ENCODE measurements at places on chromosomes 7 and 10.
A peak's percentile ranks its signal among the peaks of the same experiment; 100 is the strongest.

GRCh38 chr10:7956508-7956907 is 98.0 kb upstream of the GATA3 start:
- DNase-seq = no peak

DNA sequence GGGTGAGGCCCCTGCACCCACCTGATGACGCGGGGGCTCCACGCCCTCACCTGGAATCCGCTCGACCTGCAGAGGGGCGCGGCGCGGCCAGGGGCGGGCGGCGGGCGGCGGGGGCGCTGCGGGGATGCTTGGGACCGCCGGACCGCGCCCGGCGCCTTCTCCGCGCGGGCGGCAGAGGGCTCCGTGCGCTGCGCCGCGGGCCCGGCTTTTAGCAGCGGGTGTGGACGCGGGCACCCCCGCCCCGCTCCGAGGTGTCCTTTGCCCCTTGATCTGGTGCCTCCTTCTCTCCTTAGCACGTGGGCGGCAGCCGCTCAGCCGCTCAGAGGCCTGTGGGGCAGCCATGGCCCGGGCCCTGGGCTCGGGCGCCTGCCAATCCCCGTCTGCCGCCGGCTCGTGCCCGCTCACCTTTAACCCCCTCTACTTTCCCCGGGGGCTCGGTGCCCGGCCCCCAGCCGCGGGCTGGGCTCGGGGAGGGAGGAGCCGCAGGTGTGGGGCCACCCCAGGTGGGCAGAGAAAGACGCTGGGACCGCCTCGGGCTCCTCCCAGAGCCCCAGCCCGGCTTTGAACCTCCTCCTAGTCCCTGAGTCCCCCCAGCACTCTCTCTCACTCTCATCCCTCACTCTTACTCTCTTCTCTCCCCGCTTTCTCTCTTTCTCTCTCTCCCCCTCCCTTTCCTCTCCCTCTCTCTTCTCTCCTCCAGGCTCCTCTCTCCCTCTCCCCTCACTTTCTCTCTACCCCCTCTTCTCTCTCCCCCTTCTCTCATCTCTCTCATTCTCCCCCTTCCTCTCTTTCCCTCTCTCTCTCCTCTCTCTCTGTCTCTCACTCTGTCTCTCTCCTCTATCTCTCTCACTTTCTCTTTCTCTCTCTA is 19.7 kb upstream of the VPS37D start:
- no peak for DNase-seq

GRCh38 chr10:1048349-1048731 is 579 bp downstream of the IDI1 start:
- no peak for DNase-seq

- DNase-seq = no peak
These were observed 47.4 kb downstream of the TNS3 start for GRCh38 chr7:47534322-47535034.

- DNase-seq = no peak
These were observed 62.5 kb downstream of the PIK3CG start for GRCh38 chr7:106927536-106927935.

GRCh38 chr10:70053218-70053840 is 683 bp downstream of the MACROH2A2 start:
- DNase-seq = no peak

GRCh38 chr10:62270020-62270419 is 1.4 kb upstream of the RTKN2 start:
- DNase-seq = no peak

GRCh38 chr10:124975977-124976514 is 34.1 kb downstream of the ZRANB1 start:
- no peak for DNase-seq

GRCh38 chr10:99809931-99810615 is 27.6 kb downstream of the ABCC2 start:
- DNase-seq = no peak

- DNase-seq = no peak
These were observed 482.9 kb downstream of the POM121L12 start for GRCh38 chr7:53518319-53518718.

DNA sequence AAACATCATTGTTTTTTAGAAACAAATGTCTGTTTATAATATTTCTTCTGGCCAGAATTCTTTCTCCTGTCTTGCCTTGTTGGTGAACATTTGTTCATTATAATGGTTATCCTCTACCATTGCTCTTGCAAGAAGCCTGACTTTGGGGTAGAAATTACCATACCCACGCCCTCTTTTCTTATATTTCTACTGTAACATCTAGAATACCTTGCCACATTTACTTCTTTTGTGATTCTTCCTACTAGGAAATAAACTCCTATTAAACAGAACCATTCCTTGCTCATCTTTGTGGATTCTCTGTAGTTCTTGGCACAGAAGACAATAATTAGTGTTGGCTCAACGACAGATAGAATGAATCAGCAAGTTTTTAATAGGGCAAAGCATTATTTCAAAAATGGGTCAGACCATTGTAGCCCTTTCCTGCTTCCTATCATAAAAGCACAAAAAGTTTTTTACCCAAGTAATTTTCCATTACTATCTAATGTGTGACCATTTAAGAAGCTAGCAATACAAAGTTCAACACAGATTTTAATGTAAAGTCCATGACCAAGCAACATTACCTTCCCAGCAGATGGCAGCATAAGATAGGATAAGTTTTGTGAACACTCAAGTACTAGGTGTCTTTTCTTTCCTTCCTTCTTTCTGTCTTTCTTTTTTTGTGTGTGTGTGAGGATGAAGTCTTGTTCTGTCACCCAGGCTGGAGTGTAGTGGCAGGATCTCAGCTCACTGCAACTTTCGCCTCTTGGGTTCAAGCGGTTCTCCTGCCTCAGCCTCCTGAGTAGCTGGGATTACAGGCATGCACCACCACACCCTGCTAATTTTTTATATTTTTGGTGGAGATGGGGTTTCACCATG is 270.4 kb downstream of the HGF start:
- DNase-seq = peak; percentile 87

- DNase-seq = no peak
These were observed 498 bp upstream of the C10orf53 start for GRCh38 chr10:49678827-49679479.

GRCh38 chr7:106814887-106815286 is 50.2 kb upstream of the PIK3CG start:
- DNase-seq = no peak

DNA sequence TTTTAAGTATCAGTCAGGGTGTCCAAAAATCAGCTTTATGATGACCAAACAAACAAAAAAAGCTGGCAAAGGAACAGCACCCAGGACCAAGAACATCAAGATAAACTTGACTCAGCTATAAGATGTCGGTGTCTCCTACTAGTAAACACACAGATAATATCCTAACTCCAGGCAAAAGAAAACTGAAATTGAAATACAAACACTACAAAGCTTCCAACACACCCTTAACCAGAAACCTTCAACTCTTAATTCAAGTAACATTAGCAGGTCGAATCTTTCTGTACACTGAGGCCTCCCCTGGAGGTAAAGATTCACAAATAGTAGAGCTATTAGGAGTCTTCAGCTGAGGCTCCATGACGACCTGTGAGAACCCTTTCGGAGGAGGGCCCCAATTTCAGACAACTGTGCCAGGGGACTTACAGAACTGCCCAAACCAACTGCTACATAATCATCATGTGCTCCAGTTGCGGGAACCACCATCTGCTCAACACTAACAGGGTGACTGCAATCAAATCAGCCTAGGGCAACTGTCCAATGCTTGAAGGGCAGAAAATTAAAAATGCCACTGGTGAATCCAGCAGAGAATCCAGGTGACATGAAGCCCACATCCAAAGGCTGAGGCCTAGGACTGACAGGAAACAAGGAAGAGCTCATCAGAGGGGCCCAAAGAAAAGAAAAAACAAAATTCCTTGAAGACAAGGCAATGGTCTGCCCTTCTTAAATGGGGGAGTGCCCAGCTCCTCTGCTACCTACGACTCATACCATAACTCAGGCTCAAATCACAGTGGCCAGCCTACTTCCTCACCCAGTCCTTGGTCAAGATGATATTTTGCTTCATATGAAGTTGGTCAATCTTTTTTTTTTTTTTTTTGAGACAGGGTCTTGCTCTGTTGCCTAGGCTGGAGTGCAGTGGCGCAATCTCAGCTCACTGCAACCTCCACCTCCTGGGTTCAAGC is 20.0 kb downstream of the XPNPEP1 start:
- DNase-seq = peak; percentile 67

- DNase-seq = no peak
These were observed 33.4 kb upstream of the KNDC1 start for GRCh38 chr10:133126431-133127290.

DNA sequence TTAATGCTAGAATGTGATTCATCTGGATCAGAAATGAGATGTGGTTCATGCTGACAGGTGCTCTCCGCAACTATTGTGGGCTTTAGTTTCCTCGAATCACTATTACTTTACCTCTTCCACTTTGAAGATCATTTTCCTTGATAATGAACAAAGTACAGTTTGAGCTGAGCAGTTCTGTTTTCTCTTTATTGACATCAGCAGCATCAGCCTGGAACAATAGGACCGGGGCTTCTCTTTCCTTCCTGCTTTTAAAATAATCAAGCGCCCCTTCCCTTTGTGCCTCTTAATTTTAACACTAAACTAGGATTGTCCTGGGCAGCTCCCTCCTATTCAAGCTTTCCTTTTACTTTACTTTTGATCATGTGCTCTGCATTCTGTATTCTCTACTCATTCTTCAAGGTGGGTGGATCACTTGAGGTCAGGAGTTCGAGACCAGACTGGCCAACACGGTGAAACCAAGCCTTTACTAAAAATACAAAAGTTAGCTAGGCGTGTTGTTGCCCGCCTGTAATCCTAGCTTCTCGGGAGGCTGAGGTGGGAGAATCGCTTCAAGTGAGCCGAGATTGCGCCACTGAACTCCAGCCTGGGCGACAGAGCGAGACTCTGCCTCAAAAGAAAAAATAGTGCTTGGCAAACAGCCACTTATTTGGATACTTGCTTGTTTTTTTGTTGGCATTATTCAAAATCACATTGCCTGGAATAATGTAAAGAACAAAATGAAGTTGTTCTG is 67.0 kb upstream of the RHEB start:
- DNase-seq = no peak

GRCh38 chr7:100711369-100711768 is 5.4 kb downstream of the POP7 start:
- no peak for DNase-seq

- no peak for DNase-seq
These were observed 102.6 kb upstream of the AFAP1L2 start for GRCh38 chr10:114506871-114507385.

DNA sequence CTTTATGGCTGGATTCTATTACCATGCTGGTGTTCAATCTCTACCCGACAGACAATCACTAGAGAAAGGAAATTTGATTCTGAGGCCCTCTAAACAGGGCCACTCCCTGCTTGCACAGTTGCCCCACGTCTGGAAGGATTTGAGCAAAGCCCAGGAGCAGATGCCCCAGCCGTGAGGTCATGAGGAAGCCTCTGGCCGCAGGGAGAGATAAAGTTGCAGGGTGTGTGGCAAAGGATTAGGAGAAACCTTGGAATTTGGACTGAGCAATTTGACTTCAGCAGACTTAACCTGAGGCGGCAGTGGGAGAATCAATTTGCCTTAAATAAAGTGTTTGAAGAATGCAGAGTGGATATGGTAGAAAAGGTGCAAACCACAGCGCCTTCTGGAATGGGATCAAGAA is 40.2 kb upstream of the KLF6 start:
- no peak for DNase-seq

DNA sequence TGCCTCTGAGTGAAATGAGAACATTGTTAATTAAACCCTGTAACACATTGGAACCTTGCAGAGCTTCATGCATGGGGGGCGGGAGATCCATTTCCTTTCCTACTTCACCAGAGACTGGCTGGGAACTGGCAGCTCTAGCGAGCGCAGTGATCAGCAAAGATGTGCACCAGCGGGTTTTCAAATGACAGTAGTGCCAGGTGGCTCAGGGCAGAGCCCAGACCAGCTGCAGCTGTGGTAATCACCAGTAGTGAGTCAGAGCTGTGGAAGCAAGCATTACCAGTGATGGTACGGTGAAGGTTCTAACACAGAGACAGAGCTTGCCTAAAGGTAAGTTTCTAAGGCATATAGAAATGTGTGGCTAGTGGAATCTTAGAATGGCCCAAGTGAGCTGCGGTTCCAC is 1009.7 kb upstream of the CELF2 start:
- peak; percentile 39 for DNase-seq

GRCh38 chr7:107933386-107934013 is 42.5 kb downstream of the DLD start:
- DNase-seq = no peak

- peak; percentile 48 for DNase-seq
These were observed 5.5 kb downstream of the ATP6V0E2 start for GRCh38 chr7:149879271-149879743.

GRCh38 chr7:33981671-33982424 is 76.5 kb downstream of the BMPER start:
- DNase-seq = no peak

DNA sequence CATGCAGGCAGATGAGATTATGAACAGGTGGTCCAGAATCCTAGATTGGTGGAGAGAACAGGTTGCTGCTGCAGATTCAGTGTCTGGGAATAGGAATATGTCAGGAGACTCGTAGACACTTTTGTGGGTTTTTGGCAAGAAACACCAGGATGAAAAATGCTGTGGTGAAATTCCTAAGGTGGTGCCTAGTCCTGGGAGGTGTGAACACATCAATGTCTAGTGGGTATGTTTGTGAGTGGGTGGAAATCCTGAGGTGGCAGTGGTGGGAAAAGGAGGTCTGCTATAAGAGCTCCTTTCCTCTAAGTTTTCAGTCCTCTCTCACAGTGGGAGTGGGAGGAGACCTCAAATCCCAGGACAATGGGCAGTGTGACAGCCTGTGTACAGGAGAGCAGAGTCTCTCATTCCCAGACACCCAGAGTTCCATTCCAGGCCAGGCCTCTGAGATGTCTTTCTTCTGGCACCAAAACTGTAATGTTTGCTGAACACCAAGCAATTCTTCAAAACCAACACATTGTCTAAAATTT is 5.1 kb downstream of the ERV3-1 start:
- no peak for DNase-seq

DNA sequence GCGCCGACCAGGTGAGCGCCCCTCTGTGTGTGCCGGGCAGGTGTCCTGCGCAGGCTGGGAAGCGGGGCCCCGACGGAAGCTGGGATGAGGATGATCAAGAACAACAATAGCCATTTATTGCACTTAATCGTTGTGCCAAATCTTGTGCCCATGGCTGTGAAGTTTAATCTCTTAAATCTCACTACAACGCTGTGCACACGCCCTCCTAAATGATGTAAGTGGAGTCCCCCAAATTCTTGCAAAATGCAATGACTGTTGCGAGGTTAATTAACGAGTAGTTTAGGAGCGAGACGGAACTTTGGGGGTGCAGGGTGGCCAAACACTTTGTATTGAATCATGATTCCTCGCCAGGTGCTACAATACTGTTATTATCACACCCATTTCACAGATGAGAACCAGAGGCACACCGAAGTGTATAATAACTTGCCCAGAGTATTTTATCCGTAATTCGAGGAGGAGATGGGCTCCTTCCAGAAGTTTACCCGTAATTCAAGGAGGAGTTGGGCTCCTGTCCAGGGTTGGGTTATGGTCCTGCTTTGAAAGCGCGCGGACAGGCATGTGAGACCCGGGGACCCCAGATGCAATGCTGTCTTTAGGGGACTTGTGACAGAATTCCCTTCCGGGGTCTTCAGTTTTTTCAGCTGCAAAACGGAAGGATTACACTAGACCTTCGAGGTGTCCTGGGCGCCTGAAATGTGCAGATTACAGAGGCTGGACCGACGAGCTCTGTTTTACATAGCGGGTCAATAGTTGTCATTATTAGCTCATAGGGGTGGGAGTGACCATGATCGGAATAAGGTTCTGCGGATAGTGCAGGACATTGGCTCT is 1.0 kb downstream of the FFAR4 start:
- no peak for DNase-seq
